ENCODE measurements at places on chromosomes 1 and 21.

DNA sequence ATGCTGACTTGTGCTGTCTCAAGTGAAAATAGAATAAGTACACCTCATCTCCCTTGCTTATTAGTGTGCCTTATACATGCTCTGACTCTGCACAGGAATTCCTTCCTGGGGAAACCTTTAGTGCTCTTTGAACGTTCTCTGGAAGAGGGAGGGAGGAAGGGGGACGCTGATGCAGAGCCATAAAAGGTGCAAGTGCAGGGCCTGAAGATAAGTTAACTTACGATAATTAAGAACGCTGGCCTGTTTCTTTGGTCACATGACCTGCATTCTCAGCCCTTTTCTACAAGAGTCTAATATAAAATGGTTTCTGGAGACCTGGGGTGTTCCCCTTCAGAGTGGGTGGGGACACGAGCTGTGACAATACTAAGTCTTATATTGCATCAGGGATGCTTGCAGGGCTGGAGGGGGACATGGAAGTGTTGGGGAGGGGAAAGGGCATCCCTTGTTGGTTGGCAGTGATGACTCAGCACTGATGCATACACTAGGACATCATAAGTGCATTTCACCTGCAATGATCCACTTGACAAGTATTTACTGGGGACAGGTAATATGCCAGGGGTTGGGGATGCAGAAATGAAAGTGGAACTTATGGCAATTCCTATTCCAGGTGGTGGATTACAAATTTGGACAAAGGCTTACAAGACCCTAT lies 26.3 kb upstream of the KIAA0040 start:
- DNase-seq, result no peak

DNA sequence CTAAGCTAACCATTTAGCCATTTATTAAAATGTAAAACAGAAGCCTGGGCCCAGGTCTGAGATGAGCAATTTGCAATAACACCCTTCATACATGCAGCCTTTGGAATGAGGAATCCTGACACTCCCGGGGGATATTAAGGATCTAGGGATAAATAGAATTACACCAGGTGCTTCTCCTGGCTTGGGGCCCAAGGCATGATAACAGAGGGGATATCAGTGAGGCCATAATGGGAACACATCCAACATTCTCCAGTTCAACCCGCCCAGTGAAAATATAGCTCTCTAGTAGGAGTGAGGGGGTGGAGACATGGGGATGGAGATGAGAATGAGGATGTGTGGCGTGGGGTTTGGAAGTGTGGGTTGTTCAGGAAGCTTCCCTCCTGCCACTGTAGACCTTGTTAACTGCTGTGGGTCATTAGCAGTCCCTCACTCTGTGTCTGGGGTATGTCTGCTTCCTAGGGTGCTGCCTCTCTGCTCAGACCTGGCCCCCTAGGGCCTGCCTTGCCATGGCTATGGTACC lies 57.9 kb upstream of the KANK4 start:
- no peak for DNase-seq

DNA sequence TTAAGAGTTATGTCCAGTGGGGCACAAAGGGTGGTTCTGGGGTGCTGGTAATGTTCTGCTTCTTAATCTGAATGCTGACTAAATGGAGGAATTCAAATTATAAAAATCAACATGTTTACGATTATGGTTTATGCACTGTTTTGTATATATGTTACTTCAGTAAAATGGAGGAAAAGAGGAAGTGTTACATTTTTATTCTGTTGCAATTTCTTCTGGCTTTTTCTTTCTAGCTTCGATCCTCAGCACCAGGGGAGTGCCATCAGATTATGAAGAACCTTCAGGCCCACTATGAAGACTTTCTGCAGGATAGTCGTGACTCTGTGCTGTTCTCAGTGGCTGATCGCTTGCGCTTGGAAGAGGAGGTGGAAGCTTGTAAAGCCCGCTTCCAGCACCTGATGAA lies 105.5 kb downstream of the MACF1 start:
- no peak for DNase-seq

DNA sequence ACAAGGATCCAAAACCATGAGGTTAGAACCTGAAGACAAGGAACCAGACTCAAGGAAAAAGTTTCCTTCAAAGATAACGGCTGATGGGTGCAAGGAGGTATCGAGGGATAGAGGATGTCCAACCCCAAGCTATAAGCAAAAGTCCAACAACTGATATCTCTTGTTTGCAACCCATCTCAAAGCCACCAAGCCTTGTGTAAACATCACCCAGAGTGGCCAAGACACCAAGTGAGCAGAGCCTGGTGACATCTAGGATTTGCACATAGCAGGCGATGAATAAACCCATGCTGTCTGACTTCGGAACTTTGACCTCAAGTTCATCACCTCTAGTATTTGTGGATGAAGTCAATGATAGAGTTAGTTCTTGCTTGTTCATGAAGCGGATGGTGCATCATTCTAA lies 180.7 kb downstream of the ETS2 start:
- DNase-seq, result no peak

DNA sequence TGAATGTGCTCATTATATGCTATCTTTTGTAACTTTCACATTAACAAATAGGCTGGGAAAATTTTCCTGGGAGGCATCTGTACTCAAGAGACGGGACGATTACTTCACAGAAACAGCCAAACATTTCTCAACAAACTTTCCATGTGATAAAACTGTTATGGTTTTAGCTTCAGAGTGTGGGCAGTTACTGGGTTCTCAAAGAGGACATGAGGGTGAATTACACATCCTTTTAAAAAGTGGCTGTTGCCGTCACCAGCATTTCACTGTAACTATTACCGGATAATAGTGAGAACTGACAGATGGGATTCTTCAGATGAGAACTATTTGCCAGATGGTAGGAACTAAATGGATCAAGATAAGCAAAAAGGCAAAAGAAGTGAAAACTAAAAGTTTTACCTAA lies 109.1 kb downstream of the APP start:
- no peak for DNase-seq

DNA sequence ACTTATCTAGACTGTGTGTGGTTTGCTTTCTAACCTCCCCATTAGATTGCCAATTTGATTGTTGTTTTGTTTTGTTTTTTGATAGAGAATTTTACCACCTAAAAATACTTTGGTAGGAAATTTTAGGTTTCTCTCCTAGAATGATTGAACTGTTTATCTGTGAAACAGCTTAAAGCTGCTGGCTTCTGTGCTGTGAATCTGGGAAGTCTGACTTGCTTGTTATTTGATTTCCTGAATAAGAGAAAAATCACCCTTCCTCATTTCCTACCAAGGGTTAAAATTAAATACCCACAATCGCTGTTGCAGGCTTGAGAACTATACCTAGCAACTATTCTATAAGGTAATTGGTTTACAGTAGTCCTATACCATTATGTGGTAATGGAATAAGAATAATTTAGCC lies 198.9 kb upstream of the CACYBP start:
- DNase-seq, result no peak

DNA sequence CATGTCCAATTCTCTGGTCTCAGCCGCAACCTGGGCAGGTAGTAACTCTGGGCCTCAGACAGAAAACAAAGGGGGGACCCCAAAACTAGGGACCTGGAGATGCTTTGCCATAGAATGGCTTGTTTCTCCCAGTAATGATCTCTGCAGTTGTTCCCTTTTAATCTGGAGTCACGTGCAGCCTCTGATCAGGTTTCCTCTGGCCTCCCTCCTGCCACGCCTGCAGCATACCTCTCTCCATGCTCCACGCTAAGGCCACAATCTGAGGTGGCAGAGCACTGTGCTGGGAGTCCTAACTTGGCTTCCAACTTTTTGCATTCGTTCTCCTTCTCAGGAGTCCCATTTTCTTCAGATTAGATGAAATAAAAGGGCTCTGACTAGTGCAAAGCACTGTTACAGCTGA lies 1.9 kb downstream of the PABPC4 start:
- DNase-seq, result no peak

DNA sequence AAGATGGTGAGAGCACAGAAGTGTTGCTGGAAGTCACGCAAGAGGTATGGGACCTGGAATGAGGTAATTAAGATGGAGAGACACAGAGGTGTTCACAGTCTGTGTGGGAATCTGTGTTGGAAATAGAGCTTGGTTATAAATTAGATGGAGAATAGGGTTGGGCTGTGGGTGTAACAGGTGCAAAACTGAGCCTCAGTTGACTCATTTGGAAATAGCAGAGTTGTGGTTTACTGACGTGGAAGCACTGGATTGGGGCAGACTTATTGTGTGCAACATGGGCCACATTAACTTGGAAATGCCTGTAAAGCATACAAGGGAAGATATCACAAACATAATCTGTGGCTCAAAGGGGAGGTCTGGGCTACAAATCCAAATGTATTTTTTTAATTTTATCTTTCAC lies 13.0 kb downstream of the CAMSAP2 start:
- DNase-seq, result no peak

- DNase-seq, result no peak
Measured at GRCh38 chr21:33839167-33839716, 76.4 kb downstream of the ATP5PO start.

DNA sequence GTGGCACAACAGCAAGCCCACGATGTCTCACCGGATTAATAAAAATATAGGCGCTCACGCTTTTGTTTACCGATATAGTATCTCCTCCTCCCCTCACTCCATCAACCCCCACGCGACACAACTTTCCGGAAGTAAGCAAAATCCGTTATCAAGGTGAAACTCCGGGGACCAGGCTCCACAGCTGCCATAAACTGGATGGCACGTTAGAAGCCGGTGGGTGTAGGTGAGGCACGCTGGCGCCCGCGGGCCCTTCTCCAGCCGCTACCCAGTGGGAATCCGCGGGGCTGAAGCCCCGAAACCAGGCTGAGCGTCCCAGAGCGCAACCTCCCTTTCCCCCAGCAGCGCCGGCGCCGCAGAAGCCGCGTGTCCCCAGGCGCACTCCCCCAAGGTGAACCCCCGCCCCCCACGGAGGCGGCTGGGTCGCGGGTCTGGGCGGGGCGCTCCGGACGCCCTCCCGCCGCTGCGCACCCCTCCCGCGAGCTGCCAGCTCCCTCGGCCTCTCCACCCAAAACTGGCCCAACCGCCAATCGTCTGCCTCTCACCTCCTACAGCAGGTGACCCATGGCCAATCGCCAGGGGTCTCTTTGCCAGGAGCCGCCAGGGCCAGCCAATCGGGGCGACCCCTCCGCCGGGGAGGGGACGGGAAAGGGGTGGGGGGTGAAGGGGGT lies 112.4 kb downstream of the OSBPL9 start:
- DNase-seq, result peak; percentile 60

- no peak for DNase-seq
Measured at GRCh38 chr1:212606395-212607205, 2.0 kb upstream of the ATF3 start.

DNA sequence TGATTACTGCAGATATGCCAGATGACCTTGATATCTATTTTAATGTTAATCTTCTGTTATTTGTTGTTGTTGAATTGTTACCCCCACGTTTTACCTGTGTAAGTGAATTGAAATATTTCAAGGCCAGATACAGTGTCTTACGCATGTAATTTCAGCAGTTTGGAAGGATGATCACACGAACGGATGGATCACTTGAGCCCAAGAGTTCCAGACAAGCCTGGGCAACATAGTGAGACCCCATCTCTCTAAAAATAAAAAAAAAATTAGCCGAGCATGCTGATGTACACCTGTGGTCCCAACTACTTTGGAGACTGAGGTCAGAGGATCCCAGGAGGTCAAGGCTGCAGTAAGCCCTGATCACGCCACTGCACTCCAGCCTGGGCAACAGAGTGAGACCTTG lies 32.2 kb downstream of the SDCCAG8 start:
- DNase-seq, result no peak

GRCh38 chr1:186289943-186290545 lies 85.0 kb downstream of the TPR start:
- DNase-seq, result no peak

GRCh38 chr1:110880708-110881374 lies 7.9 kb downstream of the CD53 start:
- no peak for DNase-seq

DNA sequence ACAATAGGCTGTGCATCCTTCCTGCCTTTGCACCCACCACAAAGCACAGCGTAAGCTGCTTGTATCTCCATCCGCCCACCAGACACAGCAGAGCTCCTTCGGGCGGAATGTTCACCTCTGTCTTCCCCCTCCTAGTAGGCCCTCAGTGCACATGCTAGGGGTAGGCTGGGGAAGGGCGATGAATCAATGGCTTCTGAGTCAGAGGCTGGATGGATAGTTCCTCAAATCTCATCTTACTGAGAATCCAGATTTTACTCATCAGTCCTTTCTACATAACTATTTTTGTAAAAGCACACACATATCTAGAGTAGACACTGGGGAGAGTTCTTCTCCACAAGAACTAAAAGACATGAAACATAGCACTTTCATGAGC lies 73.8 kb downstream of the BCAR3 start:
- no peak for DNase-seq

GRCh38 chr1:207997486-207998268 lies 86.8 kb upstream of the CD34 start:
- DNase-seq, result peak; percentile 60

DNA sequence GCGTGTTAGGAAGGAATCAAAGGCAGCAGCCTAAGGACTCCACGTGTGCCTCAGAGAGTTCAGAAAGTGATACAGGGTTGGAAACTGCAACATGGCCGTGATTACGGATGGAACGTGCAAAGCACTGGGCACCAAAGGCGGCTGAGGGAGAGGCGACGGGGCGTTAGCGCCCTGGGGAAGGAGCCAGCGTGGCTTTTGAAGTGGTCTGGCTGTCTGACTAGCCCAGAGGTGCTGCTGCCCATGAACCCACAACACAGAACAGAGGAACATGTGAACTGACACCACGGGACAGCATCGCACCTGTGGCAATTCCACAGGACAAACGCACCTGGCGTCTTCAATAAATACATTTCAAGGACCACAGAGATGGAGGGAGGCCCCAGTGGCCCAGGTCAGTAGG lies 18.0 kb upstream of the TMEM52 start:
- DNase-seq, result no peak

- DNase-seq, result no peak
Measured at GRCh38 chr1:43558346-43558841, 27.7 kb downstream of the PTPRF start.

DNA sequence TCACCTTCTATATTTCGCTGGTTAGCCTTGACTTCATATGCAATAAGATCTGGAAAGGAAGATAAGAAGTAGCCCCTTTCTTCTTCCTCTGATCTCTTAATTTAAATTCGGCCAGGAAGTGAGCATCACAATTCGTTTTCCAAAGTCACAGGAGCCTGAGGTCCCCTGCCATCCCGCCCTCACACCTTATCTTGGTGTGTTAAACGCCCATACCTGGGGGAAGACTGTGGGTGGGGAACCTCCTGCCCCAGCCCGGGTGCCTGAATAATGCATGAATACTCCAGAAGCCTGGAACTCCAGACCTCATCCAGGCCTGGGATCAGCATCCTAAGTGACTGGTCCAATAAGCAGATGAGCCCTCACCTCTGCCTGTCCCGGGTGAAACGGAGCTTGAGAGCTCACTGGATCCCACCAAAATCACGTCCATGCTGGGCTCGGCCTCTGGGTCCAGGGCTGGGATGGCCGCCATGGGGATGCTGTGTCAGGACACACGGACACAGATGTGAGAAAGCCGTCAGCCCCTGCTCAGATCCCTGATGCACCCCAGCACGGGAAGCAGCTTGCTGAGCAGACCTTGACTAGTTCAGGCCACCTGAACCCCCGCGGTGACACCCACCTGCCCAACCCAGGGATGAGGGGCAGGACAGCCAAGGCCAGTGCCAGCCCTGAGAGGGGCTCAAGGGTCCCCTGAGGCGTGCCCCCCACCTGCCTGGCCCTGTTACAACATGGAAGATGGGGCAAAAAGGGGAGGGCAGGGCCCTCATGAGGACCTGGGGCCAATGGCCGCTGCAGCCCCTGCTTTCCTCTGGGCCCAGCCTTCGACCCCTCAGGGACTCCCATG lies 686 bp downstream of the DNMT3L start:
- no peak for DNase-seq

- no peak for DNase-seq
Measured at GRCh38 chr21:45916011-45916840, 65.3 kb upstream of the COL6A1 start.

All from amygdala (tissue), 56 donors.